ENCODE measurements at places on chromosomes 2 and 18. TPM values are rescaled to one million over a fixed set of nuclear protein-coding genes. Genes with fewer than 3 reads are reported as not detected.

- DNase-seq, result no peak
Observed at GRCh38 chr18:78733762-78734613, 245.6 kb upstream of the SALL3 start.

GRCh38 chr2:54519841-54520459, 63.8 kb downstream of the SPTBN1 start:
- DNase-seq, result no peak

Gene KIAA2012
- not detected for total RNA-seq

GRCh38 chr2:144159240-144159639, 360.7 kb downstream of the ZEB2 start:
- no peak for DNase-seq

Gene GCKR
- 0.24 TPM for total RNA-seq

Gene GREB1
- total RNA-seq, result 0.39 TPM

Gene CAPN14
- 0.33 TPM for total RNA-seq

Gene GAL3ST2
- 2.1 TPM for total RNA-seq

Gene DPP4
- 37.1 TPM for total RNA-seq

DNA sequence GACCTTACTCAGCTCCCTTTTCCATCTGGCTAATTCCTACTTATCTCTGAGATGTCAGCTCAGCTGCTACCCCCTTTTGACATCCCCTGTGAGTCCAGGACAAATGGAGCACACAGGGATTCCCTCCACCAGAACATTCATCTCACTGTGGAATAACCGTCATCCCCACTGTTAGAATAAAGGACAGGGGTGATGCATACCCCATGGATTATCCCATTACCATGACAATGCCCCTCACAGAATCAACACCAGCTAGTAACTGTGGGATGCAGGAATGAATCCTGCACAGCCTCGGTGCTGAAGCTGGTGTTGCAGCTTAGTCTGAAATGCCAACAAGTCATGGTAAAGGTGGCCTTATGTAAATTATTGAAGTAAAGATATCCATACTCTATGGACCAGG, 624.8 kb upstream of the RAB6C start:
- DNase-seq, result no peak

Gene EGR4
- not detected for total RNA-seq

DNA sequence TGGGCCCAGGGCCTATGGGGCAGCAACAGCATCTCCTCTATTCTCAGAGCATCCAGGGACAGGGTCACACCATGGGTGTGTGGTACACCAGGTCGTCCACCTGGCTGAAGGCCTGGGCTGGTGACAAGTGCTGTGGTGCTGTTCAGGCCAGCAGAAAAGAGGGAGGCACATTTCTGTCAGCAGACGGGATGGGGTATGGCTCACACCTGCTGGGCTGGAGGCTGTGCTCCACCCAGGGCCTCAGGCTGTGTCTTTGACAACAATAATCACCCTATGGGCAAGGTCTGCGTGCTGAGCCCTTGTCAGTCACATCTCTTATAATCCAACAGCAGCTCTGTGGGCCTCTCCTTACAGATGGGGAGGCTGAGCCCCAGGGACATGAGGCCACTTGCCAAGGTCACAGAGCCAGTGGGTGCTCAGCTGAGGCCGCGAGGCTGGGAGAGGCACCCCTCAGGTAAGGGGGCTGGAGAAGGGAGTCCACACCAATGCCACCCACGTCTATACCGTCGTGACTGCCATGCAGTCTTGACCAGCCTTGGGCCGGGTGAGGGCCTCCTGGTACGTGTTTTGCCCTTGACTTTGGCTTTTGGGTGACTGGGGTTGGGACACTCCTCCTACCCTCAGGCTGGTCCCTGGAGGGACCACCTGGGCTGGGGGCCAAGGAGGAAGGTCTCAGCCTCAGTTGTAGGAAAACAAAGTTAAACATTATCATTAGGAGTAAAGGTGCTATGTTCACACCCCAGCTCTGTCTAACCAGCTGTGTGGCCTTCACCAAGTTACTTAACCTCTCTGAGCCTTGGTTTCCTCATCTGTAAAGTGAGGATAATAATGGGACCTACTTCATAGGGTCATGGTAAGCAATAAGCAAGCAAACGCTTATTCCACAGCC, 5.6 kb upstream of the HS6ST1 start:
- no peak for DNase-seq

Gene LYPD6
- total RNA-seq, result 0.89 TPM

Gene CRYGD
- not detected for total RNA-seq

Gene LYG1
- total RNA-seq, result 2.1 TPM

Gene IGFBP2
- total RNA-seq, result 45.3 TPM

- DNase-seq, result no peak
Observed at GRCh38 chr2:227377467-227378351, 1.4 kb downstream of the TM4SF20 start.

DNA sequence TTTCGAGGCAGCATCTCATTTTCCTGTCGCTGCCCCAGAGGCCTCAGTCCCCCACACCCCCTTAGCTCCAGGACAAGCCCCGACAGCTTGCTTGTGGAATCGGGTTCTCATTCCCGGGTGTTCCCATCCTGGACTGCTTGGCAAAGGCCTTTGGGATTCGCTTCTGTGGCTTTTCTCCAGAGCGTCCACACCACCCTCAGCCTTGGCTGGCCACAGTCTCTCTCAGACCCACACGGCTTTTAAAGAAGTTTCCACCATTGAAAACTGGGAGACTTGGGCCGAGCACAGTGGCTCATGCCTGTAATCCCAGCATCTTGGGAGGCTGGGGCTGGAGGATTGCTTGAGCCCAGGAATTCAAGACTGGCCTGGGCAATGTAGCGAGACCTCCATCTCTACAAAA, 2.7 kb downstream of the ESPNL start:
- DNase-seq, result peak; percentile 17

- no peak for DNase-seq
Observed at GRCh38 chr2:156647377-156648010, 211.3 kb downstream of the GPD2 start.

GRCh38 chr18:46867367-46868143, 49.8 kb downstream of the PIAS2 start:
- no peak for DNase-seq

- no peak for DNase-seq
Observed at GRCh38 chr18:10089881-10090280, 176.1 kb downstream of the VAPA start.

DNA sequence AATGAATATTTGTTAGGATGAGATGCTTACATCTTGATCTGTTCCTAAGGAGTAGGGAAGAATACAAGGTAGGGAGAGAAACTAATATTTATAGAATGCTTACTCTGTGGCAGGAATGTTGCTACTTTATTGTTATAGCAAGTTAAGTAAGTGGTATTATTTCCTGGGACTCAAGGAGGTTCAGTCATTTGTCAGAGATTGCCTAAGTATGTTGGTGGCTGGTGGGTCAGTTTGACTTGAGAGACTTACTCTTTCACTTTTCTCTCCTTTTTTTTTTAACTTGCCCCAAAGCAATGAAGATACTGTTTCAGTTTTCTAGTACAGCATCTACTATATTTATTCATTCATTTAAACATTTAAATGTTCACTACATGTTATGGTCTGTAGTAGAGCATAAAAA, 209.2 kb upstream of the STON1 start:
- DNase-seq, result no peak

- DNase-seq, result no peak
Observed at GRCh38 chr2:60899230-60899891, 18.0 kb downstream of the REL start.

Gene TGFA
- 7.2 TPM for total RNA-seq

DNA sequence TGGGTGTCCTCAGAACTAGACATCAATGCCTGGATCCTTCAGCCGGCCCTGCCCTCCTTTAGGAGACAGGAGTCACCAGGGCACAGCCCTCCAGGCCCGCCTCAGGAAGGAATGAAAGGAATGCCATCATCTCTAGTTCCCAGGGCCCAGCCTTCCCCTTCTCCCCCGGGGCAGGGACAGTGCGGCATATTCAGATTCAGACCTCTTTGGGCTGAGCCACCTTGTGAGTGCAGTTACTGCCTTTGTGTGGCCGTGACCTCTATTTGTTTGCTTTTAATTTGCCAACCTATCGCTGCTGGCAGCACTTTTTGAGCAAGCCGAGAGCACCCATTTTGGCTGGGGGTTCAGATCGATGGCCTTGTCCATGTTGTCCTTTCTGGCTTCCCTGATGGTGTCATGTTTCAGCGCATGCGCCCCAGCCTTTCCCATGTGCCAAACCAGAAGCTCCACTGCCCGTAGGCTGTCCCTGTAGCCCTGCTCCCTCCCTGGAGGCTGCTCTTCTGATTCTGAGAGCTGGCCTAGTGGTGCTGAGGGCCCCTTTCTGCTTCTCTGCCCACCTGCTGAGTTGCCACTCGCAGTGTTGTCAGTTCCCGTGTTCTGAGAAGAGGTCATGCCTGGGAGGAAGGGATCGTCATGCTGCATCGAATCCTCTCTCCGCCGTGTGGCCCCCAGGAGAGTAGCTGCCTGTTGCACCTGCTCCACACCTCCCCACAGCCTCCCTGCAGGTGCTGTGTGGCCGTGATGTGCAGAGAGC, 10.9 kb downstream of the ANKRD23 start:
- no peak for DNase-seq

Gene ARHGAP28
- total RNA-seq, result 10.3 TPM

Gene ABCA12
- total RNA-seq, result not detected

Gene SNORC
- total RNA-seq, result 2.1 TPM

Gene PRKAG3
- total RNA-seq, result not detected

DNA sequence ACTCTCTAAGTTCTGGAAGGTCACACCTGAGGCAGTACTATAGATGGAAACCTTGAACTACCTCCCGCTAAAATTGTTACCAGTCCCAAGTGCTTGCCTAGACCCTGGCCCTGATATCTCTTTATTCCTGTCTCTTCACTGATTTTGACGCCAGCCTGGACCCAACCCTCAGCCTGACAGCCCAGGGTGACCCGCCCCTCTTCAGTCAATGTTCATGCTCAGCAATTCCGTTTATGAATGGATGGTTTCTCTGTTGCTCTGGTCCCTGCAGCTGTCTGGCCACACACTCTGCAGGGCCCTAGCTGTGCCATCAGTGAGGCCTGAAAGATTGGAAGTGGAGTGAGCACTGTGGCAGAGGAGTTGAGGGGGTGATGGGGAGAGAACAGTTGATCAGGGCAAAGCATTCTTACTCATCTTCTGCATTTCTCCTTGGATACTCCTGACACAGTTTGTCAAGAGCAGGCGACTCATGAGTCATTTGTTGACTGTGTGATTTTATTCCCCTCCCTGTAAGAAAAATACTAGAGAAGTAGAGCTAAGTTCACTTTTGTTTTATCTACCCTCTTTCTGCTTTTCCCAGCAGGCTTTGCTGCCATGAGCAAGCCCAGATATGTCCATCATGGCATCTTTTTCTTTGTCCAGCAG, 46.0 kb downstream of the NPAS2 start:
- DNase-seq, result no peak

GRCh38 chr18:8548186-8548585, 61.1 kb upstream of the RAB12 start:
- DNase-seq, result no peak

Gene DNAH6
- total RNA-seq, result 0.37 TPM

GRCh38 chr2:57343391-57344006, 703.1 kb upstream of the VRK2 start:
- no peak for DNase-seq

- no peak for DNase-seq
Observed at GRCh38 chr2:86778957-86779356, 11.8 kb downstream of the CD8A start.

Gene ALPP
- 24.6 TPM for total RNA-seq

- DNase-seq, result no peak
Observed at GRCh38 chr18:61553045-61553659, 219.9 kb downstream of the CDH20 start.

Gene POMC
- 3.5 TPM for total RNA-seq

GRCh38 chr2:171530378-171530777, 8.1 kb downstream of the CYBRD1 start:
- DNase-seq, result peak; percentile 37
